ENCODE measurements at places on chromosomes 5 and 9. TPM values are rescaled to one million over a fixed set of nuclear protein-coding genes. Genes with fewer than 3 reads are reported as not detected.

LEAP2 gene
- polyA plus RNA-seq: 8.7 TPM

NTRK2 gene
- polyA plus RNA-seq: 105 TPM

GRCh38 chr9:137499416-137499815 lies 40.3 kb upstream of the NSMF start:
- no peak for DNase-seq

- DNase-seq: no peak
Observed at GRCh38 chr9:84694248-84694647, 24.7 kb downstream of the NTRK2 start.

CDC20B gene
- polyA plus RNA-seq: 0.62 TPM

FBN2 gene
- polyA plus RNA-seq: 101 TPM

All from left kidney (tissue), 8 donors.